ENCODE measurements at places on chromosomes 16 and 17.

GRCh38 chr16:30340621-30341020 is 14.5 kb downstream of the CD2BP2 start:
- no peak for DNase-seq

- no peak for DNase-seq
These were observed 14.9 kb downstream of the CMTM4 start for GRCh38 chr16:66681676-66682075.

GRCh38 chr17:81493198-81494038 is 19.2 kb downstream of the ACTG1 start:
- DNase-seq: no peak

DNA sequence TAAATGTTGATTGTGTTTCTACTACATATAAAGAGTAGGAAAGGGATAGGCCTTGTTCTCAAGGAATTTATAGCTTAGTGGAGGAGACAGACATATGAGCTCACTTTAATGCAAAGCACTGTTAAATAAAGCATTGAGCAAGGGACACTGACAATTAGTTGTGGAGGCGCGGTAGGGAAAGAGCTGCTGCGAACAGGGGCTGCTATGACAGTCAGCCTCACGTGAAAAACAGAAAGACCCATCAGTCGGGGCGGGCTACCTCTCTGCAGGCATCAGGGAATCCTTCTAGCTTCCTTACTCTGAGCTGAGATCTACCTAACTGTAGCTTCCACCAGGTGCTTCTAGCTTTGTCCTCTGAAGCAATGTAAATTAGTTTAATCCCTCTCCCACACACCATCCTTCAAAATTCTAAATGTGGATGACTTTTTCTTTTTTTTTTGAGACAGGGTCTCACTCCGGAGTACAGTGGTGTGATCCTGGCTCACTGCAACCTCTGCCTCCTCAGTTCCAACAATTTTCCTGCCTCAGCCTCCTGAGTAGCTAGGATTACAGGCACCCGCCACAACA is 129.9 kb upstream of the ZFHX3 start:
- no peak for DNase-seq

DNA sequence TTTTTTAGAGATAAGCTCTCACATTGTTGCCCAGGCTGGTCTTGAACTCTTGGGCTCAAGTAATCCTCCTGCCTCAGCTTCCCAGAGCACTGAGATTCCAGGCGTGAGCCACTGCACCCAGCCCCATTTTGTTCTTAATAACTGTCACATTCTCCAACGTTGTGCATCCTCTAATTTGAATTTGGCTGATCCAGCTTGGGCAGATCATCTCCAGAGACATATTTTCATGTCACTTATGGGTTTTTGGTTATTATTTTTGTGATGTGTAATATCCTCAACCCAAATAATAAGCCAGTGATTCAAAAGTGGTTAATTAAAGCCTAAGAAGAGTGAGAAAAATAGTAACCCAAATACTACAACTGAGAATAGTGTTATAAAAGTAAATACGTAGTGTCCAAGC is 16.2 kb upstream of the COL1A1 start:
- DNase-seq: no peak

- DNase-seq: no peak
These were observed 184.9 kb upstream of the RBL2 start for GRCh38 chr16:53249331-53249730.

DNA sequence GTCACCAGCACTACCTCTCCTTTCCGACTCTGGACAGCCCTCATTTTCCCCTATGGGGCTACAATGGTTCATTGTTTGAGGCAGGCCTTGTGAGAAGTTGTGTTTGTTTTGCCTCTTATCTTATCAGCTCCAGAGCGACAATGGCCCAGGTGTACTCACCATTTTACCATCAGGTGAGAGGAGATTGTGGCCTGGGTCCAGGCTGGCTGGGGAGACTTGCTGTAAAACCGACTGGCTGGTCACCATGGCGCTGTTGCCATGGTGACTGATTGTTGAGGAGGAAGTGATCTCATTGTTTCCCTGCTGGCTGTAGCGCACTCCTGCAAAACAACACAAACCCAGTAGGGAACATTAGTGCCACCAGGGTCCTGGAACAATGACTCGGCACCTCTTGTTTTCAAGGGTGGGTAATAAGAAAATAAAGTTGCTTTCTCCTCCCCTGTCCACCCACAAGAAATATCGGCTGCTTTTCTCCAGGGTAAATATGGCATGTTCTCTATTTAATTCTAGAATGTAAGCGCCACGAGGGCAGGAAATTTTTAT is 34.4 kb downstream of the HNF1B start:
- DNase-seq: no peak

DNA sequence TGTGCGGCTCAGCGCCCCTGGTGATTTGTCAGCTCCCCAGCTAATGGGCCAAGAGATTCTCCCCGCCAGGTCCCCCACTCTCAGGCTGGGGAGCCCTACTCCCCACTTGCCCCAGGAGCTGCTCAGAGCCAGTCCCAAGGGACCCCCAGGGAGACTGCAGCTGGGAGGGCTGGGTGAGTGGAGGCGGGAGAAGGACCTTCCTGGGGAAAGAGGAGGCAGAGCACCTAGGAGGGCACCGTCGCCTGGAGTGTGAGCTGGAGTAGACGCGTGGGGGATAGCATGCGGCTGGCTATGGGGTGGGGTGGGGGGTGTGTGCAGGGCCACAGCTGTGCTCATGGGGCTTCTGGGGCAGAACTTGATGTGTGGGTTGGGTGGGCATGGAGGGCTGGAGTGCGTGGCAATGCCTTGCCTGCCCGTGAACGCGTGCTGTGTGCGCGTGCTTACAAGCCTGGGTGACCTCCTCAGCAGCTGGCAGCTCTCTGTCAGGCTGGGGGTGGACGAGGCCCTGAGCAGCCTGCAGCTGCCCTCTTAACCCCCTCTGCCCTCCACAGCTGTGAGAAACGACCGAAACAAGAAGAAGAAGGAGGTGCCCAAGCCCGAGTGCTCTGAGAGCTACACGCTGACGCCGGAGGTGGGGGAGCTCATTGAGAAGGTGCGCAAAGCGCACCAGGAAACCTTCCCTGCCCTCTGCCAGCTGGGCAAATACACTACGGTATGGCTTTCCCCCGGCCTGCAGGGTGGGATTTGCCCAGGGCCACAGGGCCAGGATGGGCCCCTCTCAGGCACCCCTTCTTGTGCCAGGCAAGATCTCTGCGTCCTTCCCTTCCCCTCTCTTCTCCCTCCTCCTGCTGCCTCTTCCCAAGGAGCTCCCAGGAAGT is 12.9 kb downstream of the GJD3 start:
- DNase-seq: no peak

DNA sequence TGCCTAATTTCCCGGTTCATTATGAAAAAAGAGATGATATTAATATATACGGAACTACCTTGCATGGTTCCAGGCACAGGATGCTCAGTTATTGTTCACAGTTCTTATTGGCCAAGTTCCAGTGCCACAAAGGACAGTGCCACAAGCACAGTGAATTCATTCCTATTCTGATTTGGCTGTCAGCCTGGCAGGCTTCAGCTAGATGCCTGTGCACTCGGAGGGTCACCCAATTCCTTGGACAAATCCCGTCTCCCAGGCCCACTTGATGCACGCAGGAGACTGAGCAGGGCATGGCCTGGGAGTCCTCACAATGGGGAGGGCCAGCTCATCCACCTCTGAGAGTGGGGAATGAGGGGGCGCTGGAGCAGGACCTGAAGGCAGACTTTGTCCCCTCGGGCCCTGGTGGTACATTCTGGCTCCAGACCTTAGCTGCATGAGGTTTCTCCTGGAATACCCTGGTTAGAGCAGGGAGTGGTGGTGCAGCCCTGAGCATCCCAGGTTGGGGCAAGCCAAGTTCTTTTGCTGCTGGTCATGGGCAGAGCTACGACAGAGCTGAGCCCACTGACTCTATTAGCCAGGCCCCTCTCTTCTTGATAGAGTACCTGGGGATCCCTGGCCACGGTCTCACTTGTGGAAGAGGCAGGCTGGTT is 41.4 kb downstream of the MIS12 start:
- DNase-seq: no peak

- no peak for DNase-seq
These were observed 392.3 kb downstream of the SLC39A11 start for GRCh38 chr17:72700226-72700625.

GRCh38 chr17:34769049-34769448 is 189.7 kb downstream of the TMEM132E start:
- DNase-seq: no peak

- no peak for DNase-seq
These were observed 717.8 kb downstream of the MAF start for GRCh38 chr16:78882751-78883150.

GRCh38 chr17:49798182-49798581 is 9.7 kb downstream of the KAT7 start:
- no peak for DNase-seq

- no peak for DNase-seq
These were observed 4.7 kb downstream of the KRABD2 start for GRCh38 chr17:8371786-8372185.

- no peak for DNase-seq
These were observed 146.4 kb upstream of the CIBAR2 start for GRCh38 chr16:85258629-85259028.

DNA sequence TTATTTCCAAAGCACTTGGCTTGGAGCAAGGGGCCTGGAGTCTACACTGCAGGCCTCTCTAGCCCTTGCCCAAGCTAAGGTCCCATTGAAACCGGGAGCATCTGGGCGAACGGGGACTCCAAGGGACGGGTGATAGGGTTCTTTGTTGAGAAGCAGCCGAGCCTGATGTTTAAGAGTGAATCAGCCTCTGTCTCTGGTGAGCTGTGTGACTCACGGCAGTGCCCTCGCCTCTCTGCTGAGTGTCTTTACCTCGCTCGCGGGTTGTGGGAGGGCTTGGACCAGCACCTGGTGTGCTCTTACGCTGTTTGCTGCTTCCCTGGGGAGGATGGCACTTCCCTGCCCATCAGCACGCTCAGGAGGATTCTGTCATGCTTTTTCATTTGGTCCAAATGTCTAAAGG is 1.3 kb downstream of the HGS start:
- peak; percentile 20 for DNase-seq

DNA sequence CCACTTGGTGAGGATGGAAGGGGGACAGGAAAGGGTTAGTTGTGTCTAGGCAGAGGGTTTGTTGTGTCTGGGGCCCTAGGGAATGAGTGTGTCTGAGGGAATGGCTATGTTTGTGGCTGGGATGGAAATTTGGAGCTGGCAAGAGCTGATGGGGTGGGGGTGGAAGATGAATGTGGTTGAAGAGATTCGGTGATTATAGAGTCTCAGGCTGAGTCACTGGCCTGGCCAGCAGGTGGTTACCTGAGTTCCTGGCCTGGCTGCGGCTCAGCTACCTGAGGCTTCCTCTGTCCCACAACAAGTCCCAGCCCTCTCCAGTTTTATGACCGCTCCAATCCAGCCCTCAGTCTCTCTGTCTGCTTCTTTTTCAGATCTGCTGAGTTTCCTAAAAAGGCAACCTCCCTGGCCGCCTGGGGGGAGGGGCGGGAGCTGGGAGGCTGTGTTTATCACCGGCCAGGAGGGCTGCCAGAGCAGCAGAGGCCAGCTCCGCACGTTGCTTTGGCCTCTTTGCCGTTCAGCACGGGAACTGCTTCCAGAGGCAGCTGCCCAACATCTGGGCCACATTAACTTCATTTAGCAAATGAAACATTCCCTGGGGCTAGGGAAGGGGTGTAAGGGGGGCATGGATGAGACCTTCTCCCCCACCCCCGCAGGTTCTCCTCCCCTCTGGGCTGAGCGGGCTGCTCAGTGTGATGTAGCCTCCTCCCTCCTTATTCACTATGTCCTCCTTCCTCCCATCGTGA is 21.8 kb downstream of the ITGB3 start:
- DNase-seq: no peak

DNA sequence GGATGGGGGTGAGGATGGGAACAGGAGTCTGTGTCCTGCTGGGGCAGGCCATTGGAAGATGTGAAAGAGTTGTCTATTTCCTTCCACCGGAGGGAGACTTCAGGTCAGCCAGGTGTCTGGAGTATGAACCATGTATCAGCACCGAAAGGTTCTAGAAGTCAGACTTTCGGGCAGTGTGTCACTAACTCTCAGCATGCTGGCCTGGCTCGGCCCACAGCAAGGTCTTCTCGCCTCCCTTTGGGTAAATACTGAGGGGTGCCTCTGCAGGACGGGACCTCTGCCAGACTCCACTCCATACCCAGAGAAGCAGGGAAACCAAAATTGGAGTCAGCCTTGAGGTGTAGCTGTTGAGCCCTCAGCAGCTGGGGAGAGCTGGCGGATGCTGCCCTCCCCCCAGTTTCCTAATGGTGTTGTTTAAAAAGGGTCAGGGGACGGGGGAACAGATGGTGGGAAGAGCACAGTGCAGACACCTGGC is 507 bp downstream of the CIITA start:
- no peak for DNase-seq

DNA sequence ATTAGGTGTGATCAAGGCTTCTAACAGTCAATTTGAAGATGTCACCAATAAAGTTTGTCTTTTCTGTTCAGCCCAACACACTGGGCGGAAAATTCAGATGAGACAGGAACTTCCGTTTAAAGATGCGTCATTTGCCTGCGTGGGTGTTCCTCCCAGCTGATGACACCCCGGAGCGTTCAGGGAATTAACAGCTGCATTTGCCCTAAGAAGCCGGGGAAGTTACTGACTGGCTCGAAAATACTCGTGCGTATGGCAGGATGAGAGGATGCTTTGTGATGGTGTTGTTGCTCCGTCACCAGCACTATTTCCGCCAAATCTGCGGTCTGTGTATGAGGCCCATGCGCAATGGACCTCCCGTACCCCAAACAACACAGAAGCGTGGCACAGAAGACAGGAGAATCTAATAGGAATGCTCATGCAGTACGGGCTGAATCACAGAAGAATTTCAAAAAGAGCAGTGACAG is 11.9 kb upstream of the PVALEF start:
- DNase-seq: peak; percentile 80

DNA sequence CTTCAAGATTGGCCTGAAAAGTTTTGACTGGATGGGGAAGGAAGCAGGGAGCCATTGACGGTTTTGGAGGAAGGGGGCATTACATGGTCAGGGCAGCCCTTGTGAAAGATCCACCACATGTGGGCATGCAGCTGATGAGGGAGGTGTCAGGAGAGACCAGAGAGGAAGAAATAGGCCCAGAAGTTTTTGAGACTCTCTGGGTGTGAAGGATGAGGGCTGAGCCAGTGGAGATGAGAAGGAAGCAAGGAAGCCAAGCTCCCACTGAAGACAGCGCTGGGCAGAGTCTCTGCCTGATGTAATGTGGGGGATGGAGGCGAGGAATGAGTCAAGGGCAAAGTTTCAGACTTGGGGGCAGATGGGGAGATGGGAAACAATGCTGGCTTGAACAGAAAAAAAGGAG is 530 bp downstream of the CCL17 start:
- DNase-seq: no peak

DNA sequence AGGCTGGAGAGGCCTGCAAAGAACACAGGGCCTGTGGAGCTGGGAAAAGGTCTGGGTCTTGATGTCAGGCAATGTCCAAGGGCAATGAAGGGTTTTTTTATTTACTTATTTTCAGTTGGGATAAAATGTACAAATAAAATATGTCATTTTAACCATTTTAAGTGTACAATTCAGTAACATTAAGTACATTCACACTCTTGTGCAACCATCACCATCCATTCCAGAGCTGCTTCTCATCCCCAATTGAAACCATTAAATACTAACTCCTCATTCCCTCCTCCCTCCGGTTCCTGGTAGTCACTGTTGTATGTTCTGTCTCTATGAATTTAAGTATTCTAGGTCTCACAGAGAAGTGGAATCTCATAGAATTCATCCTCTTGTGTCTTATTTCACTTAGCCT is 444.7 kb downstream of the HS3ST3B1 start:
- DNase-seq: no peak

- peak; percentile 24 for DNase-seq
These were observed 331.3 kb downstream of the SEC14L1 start for GRCh38 chr17:77471984-77472461.

Measured in nucleus accumbens (tissue), 56 donors.